Fibroblast of the aortic adventitia (primary cell): ENCODE measurements at places on chromosomes 6 and 20. TPM values are rescaled to one million over a fixed set of nuclear protein-coding genes. Genes with fewer than 3 reads are reported as not detected.

The EYS gene
- total RNA-seq = 0.09 TPM in 1 of 2 replicates, not detected in the other

The CDC40 gene
- 21.8 and 32.3 TPM in 2 replicates for total RNA-seq

The TRIM31 gene
- total RNA-seq = not detected in 2 replicates

The BMP6 gene
- total RNA-seq = 1.3 and 10.5 TPM in 2 replicates

The SERPINB1 gene
- 8.6 and 22.1 TPM in 2 replicates for total RNA-seq

The SNAP25 gene
- 0.65 and 3.1 TPM in 2 replicates for total RNA-seq

The VSX1 gene
- not detected in 2 replicates for total RNA-seq

The RBBP8NL gene
- not detected in 2 replicates for total RNA-seq

The HRH3 gene
- not detected in 2 replicates for total RNA-seq

The HLA-DRB5 gene
- total RNA-seq = not detected in 2 replicates

- no peak for DNase-seq
Measured at GRCh38 chr6:102525336-102525735, 1131.8 kb downstream of the GRIK2 start.

DNA sequence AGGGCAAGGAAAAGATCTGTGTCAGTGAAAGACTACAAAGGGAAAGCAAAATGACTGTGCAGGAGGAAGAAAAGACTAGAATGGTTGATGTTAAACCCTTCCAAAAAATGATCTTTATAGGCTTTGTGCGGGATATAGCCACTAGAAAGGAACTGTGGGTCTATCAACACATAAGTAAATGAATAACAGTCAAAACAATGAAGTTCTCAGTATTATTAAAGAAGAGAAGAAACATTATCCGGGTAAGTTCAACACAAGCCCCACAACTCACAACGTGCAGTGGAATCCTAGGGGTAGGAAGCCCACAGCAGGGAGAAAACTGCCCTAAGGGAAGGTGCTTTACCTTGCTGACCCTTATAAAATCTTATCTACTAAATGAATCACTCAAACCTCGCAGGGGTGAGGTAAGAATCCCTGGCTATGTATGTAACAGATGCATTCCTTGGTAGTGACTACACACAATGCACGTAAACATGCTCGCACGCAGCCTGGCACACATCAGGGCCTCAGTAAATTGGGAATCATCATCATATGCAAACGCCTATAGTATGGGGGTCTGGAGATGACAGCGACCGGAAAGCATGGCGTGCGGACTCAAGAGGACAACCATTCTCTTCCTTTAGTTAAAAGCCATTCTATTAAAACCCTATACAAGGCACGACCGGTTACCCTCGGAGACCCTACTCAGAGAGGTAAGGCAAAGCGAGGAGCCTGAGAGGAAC is 11.3 kb downstream of the TFAP2A start:
- peak; percentile 92 for DNase-seq

DNA sequence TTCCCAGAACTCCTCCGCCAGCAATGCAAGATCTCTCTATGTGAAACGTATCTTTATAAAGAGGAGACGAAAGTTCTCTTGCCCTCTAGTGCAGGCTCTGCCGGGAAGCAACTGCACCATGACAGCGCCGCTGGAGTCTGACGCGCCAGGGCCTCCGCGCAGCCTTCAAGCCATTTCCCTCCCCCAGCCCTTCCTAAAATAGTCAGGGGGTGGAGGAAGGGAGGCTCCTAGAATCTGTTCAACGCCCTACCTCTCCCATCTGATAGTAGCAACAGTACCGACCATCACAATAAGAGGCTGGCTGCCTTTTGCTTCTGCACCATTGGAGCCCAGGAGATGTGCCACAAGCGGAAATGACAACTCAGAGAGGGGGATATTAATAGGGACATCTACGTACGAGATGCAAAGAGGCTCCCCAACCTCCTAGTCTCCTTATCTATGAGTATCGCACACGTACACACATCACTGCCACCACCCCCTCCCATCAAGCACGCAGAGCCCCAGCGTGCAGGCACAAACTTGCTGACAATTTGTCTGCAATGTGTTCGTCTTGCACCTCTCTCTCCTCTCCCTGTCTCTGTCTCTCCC is 1.0 kb downstream of the SYNE1 start:
- DNase-seq = peak; percentile 51

GRCh38 chr20:9119776-9120175 is 50.9 kb downstream of the PLCB4 start:
- DNase-seq = no peak

DNA sequence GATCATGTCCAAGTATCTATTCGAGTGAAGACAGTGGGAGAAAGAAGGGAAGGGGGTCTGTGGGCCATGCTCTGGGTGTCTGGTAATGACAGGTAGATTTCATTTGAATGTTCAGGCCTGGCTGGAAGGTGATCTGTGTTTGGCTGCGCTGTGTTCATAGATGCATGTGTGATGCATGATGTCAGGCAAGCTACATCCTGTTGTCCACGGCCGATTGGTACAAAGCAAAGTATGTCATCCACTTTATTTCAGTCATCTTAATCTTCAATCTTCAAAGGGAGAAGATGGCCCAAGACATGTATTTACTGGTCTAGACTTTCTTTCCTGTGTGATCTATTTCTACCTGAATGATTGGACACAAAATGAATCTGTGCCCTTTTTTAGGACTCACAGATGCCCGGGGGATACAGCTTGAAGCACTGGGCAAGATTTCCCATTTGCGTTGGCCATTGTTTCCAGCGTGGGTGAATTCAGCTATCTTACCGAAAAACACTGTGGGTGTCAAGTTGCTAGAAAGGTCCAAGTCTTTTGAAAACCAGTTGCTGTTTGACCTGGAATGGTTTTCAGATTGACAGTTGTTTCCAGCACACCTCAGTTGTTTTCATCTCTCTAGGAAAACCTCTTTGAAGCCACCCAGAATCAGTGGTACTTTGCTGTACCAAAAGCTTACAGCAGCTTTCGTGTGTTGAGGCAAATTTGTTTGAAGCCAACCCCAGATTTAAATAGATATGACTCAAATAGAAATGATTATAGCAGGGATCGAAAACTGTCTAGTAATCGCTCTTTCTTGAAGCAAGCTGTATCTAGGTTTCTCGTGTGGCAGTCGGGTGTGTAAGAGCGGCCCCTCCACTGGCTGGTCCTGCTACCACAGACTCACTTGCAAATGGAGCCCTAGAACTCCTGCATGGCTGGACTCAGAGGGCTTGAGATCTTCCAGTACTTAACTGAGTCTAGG is 27.2 kb downstream of the DUSP22 start:
- DNase-seq = no peak

GRCh38 chr6:116047173-116047933 is 13.3 kb downstream of the FRK start:
- no peak for DNase-seq

DNA sequence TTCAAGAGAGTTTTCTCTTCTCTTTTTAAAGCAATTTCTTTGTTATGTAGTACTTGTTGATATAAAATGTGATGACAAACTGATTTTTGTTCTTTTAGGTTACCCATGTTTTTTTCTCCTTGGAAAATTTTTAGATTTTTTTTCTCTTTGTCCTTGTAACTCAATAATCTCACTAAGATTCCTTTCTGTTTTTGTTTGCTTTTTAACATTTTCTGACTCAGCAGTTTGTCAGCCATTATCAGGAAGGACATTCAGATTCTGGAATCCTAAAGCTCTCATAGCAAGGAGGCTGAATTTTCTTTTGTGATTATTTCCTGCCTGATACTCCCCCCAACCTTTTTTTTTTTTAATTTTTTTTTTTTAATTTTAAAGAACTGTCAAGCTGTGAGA is 75.2 kb upstream of the CITED2 start:
- peak; percentile 63 for DNase-seq

DNA sequence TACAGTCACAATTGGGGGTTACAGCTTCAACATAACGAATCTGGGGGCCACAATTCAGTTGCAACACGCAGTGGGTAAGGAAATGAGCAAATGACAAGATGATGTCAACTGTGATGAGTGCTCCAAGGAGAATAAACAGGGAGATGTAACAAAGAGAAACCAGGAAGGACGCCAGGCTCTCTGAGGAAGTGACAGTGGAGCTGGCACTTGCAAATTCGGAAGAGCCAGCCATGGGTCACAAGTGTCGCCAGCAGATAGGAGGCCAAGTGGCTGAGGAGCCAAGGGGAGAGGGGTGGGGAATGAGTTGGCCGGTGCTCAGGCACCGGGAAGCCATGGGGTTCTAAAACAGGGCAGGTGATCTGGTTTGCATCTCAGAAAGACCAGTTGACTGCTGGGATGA is 136.4 kb downstream of the EYA2 start:
- no peak for DNase-seq

DNA sequence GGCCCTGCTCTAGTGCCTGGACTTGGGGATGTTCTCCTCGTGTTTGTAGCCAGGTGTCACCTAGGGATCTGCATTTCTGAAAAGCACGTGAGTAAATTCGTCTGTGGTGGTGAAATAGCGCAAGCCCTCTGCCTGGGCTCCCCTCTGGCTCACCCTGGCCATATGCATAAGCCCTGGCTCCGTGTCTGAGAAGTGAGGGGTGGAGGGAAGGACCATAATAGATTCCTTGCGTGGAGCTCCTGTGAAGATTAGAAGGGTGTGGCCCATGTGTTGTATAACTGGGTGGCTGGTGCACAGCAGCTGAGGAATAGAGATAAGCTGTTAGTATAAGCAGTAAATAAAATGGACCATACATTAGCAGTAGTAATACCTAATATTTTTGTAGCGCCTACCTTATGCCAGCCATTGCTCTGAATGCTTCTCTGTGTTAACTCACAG is 4.8 kb downstream of the BCAS1 start:
- DNase-seq = no peak

GRCh38 chr6:142842418-142843261 is 102.3 kb downstream of the HIVEP2 start:
- DNase-seq = peak; percentile 38

DNA sequence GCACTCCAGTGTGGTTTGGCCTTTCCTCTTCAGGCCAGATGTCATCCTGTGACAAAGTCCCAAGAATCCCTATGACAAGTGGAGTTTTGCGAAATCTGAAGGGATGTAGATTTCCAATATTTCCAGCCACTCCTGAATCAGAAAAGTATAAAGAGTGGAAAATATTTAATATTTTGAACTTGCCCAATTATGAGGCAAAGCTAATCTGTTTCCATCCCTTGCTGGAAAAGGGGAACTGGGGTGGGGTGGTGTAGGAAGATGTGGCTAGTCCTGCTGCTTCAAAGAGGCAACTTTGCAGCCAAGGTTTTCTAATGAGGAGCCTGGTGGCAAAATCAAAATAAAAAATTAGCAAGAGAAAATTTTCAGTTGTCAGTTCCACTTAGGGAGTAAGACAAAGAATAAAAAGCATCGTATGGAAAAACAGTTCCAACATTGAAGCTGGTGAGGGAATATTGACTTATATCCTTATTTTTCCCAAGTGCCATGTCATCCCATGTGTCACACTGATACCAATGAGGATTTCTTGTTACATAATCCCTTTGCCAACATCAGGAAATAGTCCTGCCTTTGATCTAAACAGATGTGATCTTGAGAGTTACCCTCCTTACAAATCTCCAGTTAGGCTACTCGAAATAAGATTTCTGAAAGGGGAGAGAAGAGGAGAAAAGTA is 480.0 kb upstream of the JARID2 start:
- DNase-seq = no peak

DNA sequence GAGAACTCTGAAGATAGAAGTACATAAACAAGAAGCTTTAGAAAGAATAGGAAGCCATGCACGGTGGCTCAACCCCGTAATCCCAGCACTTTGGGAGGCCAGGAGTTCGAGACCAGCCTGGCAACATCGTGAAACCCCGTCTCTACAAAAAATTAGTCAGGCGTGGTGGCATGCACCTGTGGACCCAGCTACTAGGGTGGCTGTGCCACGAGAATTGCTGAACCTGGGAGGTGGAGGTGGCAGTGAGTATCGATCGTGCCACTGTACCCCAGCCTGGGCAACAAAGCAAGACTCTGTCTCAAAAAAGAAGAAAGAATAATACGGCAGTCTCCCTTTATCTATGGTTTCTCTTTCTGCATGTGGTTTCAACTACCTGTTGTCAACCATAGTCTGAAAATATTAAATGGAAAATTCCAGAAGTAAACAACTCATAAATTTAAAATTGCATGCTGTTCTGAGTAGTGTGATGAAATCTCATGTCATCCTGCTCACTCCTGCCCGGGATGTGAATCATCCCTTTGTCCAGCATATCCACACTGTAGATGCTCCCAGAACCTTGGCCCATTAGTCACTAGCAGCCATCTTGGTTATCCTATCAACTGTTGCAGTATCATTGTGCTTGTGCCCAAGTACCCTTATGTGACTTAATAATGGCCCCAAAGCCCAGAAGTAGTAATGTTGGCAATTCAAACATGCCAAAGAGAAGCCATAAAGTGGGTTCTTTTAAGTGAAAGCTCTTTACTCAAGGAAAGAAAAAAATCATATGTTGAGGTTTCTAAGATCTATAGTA is 22.1 kb downstream of the DEK start:
- peak; percentile 93 for DNase-seq

- DNase-seq = no peak
Measured at GRCh38 chr6:154476494-154476893, 34.0 kb downstream of the CNKSR3 start.

- DNase-seq = peak; percentile 29
Measured at GRCh38 chr20:50259705-50260478, 69.3 kb downstream of the CEBPB start.

GRCh38 chr6:52786249-52786956 is 17.2 kb downstream of the GSTA1 start:
- DNase-seq = no peak

DNA sequence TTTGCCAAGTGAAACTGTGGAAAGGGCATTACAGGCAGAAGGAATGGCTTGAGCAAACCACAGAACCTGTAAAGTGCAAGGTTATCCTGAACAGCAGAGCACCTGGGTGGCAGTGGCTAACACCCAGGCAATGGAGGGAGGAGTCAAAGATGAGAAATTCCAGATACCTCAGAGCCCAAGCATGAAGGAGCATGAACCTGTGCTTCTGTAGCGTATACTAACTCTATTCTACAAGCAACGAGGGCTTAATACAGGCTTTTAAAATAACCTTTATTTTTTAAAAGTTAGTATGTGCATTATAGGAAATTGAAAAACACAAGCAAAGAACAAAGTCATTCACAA is 77.0 kb downstream of the CNBD2 start:
- DNase-seq = no peak

GRCh38 chr20:61937963-61938838 is 127.5 kb downstream of the TAF4 start:
- no peak for DNase-seq

GRCh38 chr6:103872678-103873077 is 987.0 kb downstream of the HACE1 start:
- no peak for DNase-seq

GRCh38 chr20:44355498-44356352 is at the start of gene HNF4A:
HNF4A (plus strand) TSS chr20:44355699; CDS start chr20:44355805, 106 bp downstream.
- no peak for DNase-seq

GRCh38 chr20:37970856-37971245 is 62.4 kb downstream of the TTI1 start:
- no peak for DNase-seq

GRCh38 chr6:33278392-33278741 is 1.4 kb downstream of the B3GALT4 start:
- no peak for DNase-seq

GRCh38 chr6:99467509-99468106 is 42.5 kb upstream of the PNISR start:
- peak; percentile 52 for DNase-seq
